Aortic smooth muscle cell (primary cell): ENCODE measurements at places on chromosomes 3 and 15. TPM values are rescaled to one million over a fixed set of nuclear protein-coding genes. Genes with fewer than 3 reads are reported as not detected.

The VGLL3 gene
- total RNA-seq = 14.5 and 17.8 TPM in 2 replicates

The CD80 gene
- 0.13 TPM in 1 of 2 replicates, not detected in the other for total RNA-seq

The TUSC2 gene
- 14.7 and 17.4 TPM in 2 replicates for total RNA-seq

The PDHB gene
- 103 and 121 TPM in 2 replicates for total RNA-seq

The ASB14 gene
- under 0.01 TPM in 1 of 2 replicates, not detected in the other for total RNA-seq

The DOCK3 gene
- total RNA-seq = 0.25 and 0.53 TPM in 2 replicates

The CAMK1 gene
- 60.6 and 64.3 TPM in 2 replicates for total RNA-seq

The PRR20G gene
- not detected in 2 replicates for total RNA-seq

The XCR1 gene
- total RNA-seq = not detected in 2 replicates

The CHAC1 gene
- total RNA-seq = 2.8 and 5.3 TPM in 2 replicates

The SPINK8 gene
- total RNA-seq = not detected in 2 replicates

The TMIE gene
- total RNA-seq = 0.06 and 0.13 TPM in 2 replicates

The ROPN1B gene
- total RNA-seq = not detected in 2 replicates

The CYP11A1 gene
- total RNA-seq = 0.12 and 0.13 TPM in 2 replicates

The USP50 gene
- total RNA-seq = 0.31 and 0.40 TPM in 2 replicates
